ENCODE measurements at places on chromosomes 6 and 20.

DNA sequence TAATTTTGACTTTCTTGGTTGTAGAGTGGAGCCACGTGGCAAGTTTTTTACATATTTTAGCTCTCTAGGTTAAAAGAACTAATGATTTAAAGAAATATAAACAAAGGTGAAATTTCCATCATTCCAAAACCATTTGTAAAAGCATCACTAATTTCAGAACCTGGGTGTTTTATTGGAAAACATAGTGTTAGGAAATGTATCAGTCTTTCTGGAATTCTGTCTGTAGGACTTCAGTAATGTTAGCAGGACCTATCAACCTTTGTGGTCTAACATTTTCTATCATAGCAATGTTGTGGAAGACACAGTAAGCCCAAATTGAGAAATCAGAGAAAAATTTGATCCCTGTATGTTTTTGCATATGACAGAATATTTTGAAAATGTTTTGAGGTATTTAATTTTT lies 28.3 kb downstream of the L3MBTL3 start:
- no peak for DNase-seq

- DNase-seq: no peak
Measured at GRCh38 chr20:53191957-53192356, 219.8 kb downstream of the TSHZ2 start.

DNA sequence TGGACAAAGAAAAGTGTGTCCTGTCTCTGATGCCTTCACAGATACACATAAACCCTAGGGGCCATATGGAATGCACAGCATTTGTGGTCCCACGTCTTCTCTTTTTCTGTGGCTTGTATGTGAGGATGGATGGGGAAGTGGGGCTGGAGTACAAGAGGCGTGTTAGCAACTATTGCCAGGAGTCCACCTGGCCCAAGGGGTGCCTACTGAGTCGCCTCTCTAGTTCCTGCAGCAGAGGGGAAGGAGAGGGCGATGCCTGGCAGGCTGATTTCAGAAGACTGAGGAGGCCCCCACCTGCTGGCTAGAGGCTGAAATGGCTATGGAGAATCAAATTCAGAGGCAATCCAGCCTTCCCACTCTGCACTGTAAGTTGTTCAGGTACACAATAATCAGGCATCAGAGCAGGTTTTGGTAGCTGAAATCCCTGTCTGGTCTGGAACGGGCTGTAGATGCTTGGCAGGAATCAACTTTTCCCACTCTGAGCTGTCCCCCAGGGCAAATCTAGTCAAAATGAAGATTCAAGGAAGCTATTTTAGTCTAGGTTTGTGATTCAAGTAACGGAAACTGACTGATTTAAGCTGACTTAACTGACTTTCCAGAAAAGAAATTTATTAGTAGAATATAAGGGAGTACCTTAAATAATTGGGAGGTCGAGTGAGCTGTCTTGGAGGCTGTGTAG lies 14.9 kb upstream of the PPARD start:
- DNase-seq: peak; percentile 72

GRCh38 chr6:24930431-24930871 lies 5.3 kb downstream of the RIPOR2 start:
- peak; percentile 60 for DNase-seq

DNA sequence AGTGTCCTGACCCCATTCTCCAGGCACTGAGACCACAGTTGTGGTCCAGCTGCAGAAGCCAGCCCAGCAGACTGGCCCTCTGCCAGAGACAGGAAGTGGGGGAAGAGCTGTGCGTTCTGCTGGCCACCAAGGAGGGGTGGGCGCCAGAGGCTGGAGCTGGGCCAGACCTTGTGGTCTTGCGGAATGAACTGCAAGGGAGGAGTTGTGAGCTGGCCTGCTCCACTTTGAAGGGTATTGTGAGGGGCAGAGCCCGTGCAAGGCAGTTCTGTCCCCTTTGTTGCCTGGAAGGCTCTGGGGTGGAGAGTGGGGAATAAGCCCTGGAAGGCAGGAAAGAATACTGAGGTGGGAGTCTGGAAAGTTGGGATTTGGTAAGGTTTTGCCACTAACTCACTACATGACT lies 3.6 kb upstream of the MDFI start:
- DNase-seq: no peak

GRCh38 chr20:54188132-54188849 lies 14.5 kb upstream of the CYP24A1 start:
- DNase-seq: no peak

DNA sequence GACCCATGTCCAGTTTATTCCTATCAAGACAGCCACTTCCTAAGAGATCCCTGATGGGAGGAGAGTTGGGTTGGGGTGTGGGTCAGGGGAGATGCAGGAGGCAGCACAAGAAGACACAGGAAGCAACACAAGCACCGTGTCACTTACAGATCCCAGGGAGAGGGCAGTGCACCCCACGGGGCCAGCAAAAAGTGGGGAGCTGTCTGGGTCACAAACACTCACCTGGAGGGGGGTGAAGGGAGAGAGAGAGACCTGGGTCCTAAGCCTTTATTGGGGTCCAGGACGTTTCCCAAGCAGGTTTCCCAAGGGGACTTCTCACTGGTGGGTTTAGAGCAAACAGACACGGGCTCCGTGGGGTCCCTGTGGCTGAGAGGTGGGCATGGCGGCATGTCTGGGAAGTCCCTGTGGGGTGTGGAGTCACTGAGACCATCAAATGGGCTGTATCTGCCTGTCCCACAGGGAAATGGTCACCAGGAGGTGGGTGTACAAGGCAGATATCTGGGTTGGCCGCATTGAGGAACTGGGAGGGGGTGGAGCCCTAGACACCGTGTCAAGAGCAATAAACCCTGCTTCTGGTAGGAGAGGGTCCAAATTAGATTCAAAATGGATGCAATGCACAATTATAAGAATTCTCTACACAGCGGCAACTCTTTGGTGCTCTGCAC lies 1.6 kb upstream of the CD93 start:
- DNase-seq: no peak

GRCh38 chr6:167044696-167045095 lies 45.5 kb downstream of the CEP43 start:
- no peak for DNase-seq

DNA sequence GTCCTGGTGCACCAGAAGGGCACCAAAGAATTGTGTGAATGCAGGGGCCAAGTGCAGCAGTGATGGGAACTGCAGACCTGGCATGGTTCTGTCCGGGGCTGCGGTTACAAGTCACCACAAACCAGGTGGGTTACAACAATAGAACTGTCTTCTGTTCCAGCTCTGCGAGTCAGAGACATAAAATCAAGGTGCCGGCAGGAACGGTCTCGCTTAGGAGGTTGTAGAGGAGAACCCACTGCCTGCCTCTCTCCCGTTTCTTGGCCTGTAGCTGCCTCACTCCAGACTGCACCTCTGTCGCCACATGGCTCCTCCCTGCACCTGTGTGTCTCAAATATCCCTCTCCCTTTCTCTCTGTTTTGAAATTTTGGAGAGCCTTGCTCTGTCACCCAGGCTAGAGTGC lies 143.3 kb downstream of the TAF4 start:
- DNase-seq: no peak

DNA sequence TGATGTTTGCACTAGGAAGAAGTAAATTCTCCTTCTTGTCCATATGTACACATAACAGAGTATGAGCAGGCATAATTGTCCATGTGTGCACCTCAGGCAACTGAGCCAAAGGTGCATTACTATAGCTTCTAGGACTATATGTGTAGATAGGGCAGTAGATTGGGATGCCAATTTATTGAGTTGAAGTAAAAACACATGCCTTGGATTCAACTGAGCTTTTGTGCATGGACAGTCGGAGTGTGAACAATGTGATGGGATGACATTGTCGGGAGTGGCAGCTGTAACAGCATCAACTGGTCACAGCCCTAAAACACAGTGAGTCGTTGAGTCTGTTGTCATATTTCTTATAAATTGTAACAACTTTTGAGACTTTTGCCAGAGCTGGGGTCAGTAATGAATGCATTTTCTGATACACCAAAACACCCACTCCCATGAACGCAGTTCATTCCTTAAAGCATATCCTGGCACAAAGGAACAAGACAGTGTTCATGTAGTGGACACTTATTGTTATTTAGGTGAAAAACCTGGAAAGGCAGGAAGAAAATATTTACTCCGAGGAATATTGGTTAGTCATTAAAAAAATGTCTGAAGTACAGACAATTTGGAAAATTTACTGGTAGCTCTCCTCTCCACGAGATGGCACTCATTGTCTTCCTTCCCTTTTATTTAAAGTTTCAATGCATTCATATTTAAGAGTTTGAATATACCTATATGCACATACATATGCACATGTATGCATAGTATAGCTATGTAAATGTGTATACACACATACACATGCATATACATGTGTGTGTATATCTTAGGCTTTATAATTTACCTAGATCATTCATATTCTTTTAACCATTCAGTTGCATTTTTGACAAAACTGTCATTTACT lies 302.0 kb upstream of the STXBP5 start:
- DNase-seq: peak; percentile 28

GRCh38 chr6:160544802-160545201 lies 119.3 kb downstream of the LPA start:
- DNase-seq: no peak

- DNase-seq: no peak
Measured at GRCh38 chr6:36245572-36246061, 24.2 kb upstream of the PNPLA1 start.

GRCh38 chr20:23318347-23318746 lies 32.2 kb upstream of the NXT1 start:
- DNase-seq: no peak

DNA sequence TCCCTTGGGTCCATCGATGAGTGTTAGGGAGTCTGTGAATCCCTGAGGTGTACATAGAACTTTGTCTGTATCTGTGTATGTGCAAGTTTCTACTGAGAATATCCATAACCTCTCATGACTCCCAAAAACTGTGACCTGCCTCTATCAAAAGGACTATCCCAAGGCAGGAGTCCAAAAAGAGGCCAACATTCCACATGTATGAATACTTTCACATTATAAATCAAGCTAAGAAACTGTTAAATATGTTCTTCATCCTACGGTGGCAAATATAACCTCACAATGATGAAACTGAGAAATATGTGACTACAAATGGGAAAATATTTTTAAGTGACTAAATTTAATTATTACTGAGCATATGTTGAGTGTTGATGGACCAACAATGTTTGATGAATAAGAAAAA lies 16.1 kb upstream of the STX11 start:
- peak; percentile 30 for DNase-seq

DNA sequence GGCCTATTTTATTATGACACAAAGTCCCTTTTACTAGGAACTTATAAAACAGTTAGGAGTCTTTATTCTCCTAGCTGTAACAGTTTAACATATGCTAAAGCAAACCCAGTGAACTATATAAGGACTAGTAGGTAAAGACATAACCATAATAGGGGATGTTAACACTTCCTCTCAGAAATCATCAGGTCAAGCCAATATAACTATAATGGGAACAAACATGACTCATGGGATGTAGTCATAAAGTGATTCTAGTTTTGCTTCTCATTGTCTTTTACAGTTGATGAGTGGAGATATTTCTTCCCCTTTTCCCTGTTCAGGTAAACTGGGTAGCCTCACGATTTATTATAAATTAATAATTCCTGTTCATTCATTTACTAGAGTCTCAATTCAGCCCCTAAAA lies 9.7 kb downstream of the PTCHD4 start:
- peak; percentile 59 for DNase-seq

- no peak for DNase-seq
Measured at GRCh38 chr20:36871640-36872570, 4.0 kb upstream of the TLDC2 start.

DNA sequence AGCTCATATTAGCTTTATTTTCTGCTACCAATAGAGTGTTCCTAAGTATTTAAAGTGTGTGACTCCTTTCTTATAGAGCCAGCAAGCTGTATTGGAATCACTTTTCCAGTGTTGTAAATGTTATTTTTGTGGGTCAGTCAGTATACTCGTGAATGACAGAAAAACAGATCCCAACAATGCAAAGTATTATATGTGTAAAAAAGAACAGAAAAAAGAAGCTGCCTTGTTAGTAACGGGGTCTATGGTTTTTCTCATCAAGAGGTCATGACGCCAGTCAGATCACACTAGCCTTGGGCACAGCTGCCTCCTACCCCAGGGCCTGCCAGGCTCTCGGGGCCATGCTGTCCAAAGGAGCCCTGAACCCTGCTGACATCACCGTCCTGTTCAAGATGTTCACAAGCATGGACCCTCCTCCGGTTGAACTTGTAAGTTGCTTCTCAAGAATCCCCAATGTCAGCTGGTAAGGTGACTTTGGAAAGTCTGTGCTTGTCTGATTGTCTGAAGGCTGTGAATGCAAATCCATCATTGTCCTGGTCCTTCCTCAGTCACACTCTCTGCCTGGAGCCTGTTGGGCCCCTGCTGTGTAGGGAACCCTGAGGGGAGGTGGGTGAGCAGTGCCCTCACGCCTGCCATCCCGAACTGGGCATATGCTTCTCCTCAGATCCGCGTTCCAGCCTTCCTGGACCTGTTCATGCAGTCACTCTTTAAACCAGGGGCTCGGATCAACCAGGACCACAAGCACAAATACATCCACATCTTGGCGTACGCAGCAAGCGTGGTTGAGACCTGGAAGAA lies 9.8 kb downstream of the NELFCD start:
- no peak for DNase-seq

- DNase-seq: peak; percentile 52
Measured at GRCh38 chr20:25360631-25361286, 29.9 kb downstream of the ABHD12 start.

- no peak for DNase-seq
Measured at GRCh38 chr6:24397631-24398030, 5.1 kb upstream of the MRS2 start.

DNA sequence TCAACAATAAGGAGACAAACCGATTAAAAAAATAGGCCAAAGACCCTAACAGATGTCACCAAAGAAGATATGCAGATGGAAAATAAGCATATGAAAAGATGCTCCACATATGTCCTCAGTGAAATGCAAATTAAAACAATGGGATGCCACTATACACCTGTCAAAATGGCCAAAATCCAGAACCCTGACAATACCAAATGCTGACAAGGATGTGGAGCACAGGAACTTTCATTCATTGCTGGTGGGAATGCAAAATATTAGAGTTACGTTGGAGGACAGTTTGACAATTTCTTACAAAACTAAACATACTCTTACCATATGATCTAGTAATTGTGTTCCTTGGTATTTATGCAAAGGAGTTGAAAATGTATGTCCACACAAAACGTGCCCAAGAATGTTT lies 1.8 kb upstream of the ZNF184 start:
- DNase-seq: no peak

GRCh38 chr20:19966840-19967239 lies 50.3 kb upstream of the NAA20 start:
- no peak for DNase-seq

DNA sequence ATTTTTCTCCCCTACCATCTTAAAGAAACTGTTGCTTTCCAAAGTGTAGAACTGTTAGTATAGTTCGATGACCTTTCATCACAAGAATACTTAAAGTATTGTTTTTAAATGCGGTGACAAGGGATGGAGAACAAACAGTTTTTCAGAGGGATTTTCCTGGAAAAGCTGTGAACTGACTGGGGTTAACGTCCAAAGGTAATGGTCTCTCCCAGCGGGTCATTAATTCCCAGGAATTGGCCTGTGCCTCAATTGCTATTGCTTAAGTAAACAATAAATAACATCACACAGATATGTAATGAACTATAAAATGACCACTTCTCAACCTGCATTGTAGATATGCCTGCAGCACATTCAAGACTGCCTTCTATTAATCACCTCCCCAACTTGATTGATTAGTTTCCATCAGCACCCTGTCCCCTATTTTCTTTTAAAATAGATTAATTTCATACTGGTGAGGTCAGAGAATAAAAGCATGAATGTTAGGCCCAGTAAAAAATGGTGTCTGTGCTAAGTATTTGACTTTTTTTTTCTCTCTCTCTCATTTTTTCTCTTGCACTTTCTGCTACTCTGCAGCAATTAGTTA lies 268.2 kb downstream of the SAMD5 start:
- no peak for DNase-seq
